ENCODE measurements at places on chromosomes 6 and 20.

DNA sequence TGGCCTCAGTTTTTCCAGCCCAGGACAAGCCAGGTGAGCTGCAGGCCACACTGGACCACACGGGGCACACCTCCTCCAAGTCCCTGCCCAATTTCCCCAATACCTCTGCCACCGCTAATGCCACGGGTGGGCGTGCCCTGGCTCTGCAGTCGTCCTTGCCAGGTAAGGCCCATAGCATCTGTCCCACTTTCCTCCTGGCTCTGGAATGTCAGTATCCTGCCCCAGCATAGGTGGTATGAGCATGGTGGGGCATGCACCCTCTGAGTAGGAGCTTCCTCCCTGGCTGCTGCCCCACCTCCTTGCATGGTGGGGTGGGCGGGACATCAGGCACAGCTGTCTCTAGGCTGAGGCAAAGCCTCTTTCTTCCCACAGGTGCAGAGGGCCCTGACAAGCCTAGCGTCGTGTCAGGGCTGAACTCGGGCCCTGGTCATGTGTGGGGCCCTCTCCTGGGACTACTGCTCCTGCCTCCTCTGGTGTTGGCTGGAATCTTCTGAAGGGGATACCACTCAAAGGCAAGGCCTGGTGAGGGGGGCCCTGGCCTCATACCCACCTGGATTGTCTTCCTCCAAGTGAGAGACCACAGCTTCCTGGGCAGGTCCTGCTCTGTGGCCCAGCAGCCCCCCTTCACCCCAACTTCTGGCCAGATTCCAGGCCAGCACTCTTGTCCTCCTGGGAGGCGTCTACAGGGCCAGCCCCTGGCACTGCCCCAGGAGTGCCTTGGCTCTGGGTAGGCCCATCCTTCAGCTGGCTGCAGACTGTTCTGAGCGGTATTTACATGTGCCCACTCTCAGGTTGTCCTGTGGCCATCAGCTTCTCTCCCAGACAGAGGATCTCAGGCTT lies 9.1 kb downstream of the PI16 start:
- DNase-seq = no peak

GRCh38 chr6:125722886-125723285 lies 26.5 kb upstream of the HEY2 start:
- no peak for DNase-seq

DNA sequence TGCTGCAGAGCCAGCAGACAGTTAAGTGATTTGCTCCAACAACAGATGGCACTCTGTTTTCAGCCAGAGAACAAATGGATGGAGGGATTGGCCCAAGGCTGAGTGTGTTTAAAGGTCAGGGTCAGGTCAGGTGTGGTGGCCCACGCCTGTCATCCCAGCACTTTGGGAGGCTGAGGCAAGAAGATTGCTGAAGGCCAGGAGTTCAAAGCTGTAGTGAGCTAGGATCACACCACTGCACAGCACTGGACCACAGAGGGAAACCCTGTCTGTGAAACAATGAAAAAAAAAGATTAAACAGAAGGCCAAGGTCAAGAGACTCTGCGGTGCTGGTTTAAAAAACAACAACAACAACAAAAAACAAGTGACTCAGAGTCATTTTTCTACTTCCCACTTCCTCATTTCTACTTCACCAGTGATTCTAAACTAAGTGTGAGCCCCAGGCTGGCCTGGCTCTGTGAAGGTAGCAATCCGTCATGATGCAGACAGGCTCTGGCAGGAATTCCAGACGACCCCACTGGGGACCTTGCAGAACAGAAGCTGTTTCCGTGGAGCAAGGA lies 42.5 kb upstream of the ARMC2 start:
- DNase-seq = no peak

DNA sequence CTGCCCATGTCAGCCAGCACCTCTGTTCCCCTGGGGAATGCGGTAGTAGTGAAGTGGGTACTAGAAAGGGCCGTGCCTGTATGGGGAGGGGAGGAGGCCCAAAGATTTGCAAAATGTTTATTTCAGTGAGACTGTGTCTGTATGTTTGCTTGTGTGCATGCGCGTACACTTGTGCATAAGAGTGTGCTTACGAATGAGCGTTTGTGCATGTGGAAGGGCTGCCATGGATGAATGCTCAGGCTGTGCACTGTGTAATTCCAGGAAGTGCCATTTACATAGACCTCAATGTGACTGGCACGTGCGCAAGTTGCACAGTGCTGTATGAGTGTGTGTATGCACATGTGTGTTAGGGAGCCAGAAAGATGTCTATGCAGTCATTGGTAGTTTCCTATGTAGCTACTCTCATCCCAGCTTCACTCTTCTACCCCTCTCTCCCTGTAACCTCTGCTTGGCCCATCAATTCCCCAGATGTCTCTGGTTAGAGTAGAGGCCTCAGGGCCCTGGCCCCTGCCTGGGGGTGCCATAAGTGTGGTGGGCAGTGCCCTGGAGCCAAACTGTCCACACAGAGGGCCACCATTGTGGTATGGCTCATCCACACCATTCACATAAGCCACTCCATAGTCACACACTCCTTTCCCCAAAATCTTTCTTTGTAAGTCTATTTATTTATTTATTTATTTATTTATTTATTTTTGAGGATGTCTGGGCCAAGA lies 26.8 kb upstream of the SLC22A7 start:
- no peak for DNase-seq

DNA sequence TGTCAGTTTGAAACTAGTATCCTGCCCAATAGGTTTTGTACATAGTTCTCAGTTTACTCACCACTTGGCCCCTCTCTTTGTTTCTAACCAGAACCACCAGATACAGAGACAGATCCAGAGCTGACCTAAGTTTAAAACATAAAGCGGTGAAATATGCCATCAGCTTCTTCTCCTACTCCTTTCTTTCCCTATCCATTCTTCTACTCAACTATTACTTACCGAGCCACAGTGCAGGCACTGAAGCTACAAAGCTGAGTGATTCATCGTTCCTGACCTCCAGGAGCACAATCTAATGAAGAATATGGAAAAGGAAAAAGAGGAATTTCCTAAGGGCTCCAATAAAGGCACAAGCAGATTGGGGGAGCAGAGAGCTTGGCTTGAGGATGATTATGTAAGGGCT lies 286.0 kb downstream of the FOXC1 start:
- DNase-seq = no peak

DNA sequence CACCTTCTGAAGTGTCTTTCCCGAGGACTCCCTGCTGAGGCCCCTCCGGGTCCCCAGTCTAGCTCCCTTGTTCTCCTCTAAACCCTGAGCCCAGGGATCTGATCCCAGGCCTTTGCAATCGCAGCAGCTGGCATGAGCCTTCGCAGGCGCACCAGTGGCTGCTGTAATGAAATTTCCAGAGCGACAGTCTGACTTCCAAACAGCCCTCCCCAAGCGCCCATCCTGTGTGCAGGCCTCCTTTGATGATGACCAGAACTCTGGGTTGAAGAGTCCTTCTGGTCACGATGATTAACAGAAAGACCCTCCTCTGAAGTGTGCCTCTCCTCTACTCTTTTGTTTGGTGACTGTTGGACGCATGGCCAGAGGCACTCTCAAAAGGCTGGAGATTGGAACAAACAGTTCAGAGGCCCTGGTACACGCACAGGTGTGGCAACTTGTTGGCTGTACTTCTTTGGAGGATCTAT lies 89.1 kb upstream of the MPC1 start:
- DNase-seq = no peak

GRCh38 chr6:143726015-143726647 lies 48.4 kb downstream of the PHACTR2 start:
- DNase-seq = no peak

GRCh38 chr20:58926802-58927489 lies 54.1 kb upstream of the NELFCD start:
- DNase-seq = no peak

GRCh38 chr6:26570027-26570809 lies 26.5 kb upstream of the ABT1 start:
- DNase-seq = no peak

DNA sequence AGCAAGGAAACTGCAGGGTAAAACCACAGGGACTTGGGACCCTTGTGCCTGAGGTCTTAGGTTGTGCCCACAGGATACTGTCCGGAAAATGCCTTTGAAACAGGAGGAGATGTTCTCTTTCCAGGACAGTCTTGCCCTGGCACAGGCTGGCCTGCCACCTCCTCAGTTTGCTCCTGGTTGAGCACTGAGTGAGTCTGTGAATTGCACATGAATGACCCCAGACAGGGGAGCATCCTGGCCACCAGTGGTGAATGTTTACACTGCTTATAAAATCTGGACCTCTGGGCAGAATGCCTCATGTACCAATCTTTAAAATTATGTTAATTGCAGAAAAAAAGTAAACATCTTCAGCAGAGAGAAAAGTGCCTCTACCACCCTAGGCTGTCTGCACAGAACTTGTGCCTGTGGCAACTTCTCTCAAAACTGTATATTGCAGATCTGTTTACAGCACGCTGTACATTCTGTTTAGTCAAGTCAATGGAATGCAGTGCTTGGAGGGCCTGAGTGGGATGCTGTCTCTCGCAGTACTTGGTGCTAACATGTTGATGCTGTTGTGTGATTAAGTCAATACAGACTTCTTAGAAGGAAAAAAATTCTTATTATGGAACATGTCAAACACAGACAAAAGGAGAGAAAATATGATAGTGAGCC lies 242.1 kb downstream of the SOD2 start:
- DNase-seq = no peak

DNA sequence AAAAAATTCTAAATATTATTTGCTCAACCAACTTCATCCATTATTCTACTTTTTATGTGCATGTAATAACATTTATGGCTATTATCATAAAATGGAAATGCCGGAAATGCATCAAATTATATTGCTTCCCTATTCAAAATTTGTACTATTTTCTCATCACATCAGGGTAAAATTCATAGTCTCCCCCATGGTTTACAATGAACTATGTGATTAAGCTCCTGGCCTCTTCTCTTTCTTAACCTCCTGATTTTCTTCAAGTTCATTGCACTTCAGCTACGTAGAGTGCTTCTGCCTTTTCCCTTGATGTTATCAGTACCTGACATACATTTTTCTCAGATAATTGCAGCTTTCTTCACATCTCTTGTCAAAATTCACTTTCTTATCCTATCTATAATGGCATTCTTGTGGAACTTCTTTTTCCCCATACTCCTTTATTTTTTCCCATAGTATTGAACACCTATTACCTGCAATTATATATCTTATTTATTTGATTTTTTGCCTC lies 699.1 kb upstream of the ADGRB3 start:
- DNase-seq = no peak

DNA sequence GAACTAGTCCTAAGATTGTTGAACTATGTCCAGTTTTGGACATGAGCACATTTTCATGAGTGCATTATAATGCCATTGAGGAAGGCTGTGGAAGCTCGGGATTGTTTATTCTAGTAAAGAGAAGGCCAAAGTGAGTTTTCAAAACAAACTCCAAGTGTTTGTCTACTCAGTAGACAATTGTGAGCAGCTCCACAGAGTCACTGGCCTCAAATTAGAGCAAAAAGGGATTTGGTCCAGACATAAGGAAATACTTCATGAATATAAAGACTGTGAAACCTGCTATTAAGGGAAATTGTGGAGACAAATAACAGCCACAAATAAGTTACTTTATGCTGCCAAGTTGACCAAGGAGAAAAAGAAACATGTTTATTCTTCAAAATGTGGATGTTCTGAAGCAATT lies 42.6 kb upstream of the PREP start:
- no peak for DNase-seq

DNA sequence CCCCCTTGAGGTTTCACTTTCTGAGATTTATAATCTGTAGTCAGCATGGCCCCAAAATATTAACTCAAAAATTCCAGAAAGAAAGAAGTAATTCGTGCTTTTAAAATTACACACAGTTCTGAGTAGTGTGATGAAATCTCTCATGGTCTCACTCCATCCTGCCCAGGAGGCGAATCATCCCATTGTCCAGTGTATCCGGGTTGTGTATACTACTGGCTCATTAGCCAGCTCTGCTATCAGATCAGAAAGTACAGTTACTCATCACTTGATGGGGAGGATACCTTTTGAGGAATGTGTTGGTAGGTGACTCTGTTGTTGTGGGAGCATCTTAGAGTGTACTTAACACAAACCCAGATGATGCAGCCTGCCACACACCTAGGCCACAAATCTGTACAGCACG lies 65.2 kb downstream of the CDC5L start:
- no peak for DNase-seq

GRCh38 chr6:55968926-55969325 lies 93.5 kb upstream of the BMP5 start:
- no peak for DNase-seq

DNA sequence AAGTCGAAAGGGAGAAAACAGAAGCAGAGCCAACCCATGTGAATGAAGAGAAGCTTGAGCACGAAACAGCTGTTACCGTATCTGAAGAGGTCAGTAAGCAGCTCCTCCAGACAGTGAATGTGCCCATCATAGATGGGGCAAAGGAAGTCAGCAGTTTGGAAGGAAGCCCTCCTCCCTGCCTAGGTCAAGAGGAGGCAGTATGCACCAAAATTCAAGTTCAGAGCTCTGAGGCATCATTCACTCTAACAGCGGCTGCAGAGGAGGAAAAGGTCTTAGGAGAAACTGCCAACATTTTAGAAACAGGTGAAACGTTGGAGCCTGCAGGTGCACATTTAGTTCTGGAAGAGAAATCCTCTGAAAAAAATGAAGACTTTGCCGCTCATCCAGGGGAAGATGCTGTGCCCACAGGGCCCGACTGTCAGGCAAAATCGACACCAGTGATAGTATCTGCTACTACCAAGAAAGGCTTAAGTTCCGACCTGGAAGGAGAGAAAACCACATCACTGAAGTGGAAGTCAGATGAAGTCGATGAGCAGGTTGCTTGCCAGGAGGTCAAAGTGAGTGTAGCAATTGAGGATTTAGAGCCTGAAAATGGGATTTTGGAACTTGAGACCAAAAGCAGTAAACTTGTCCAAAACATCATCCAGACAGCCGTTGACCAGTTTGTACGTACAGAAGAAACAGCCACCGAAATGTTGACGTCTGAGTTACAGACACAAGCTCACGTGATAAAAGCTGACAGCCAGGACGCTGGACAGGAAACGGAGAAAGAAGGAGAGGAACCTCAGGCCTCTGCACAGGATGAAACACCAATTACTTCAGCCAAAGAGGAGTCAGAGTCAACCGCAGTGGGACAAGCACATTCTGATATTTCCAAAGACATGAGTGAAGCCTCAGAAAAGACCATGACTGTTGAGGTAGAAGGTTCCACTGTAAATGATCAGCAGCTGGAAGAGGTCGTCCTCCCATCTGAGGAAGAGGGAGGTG lies 38.7 kb downstream of the ZBTB2 start:
- no peak for DNase-seq

GRCh38 chr6:13517116-13517515 lies 29.7 kb upstream of the GFOD1 start:
- no peak for DNase-seq
